ENCODE measurements at places on chromosomes 7 and 10.

DNA sequence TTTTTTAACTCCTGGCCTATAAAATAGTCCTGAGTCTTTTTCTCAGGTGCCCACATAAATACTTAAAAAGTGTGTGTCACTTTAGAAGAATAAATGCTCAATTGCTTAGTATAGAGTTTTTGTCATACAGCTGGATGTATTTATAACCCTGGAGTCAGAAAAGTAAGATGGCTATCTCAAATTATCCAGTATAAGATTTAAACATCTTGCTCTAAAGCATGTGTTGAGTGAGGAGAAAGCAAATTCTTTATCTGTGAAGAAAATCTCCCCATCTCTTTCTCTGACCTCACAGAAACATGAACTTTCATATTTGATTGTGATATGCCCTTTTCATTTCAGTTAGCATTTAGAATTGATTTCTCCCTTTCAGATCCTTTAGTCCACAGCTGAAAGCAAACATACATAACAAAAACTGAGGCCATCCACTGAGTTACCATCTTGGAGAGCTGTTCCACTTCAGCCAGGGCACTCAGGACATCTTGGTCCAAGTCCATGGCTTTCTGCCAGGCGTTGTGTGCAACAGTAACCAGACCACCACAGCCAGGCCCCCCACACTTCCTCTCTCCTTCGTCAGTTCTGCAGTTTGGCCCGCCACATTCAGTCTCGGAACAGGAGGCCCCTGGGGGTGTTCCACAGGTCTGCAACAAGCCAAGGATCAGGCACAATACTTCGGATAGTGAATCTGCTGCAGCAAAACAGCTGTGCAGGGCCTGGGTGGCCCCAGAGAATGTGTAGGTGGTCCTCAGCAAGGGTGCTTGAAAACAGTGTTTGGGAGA lies 40.9 kb downstream of the DLD start:
- no peak for DNase-seq

DNA sequence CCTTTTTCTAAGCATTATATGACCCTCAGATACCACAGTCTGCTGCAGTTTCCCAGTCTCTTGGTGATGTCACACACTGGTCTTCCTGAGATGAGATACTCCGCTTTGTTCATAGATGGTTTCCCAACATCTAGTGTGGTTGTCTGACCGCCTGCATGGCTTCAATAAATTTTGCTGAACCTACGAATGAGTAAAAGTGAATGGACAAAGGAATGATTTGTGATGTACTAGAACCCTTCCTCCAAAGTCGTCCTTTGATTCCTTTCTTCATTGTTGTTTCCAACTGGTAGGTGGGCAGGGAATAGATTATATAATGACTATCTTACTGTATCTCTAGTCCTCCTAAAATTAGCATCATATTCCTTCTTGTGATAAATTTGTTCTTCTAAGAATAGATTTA lies 82.5 kb downstream of the SLC35B4 start:
- no peak for DNase-seq

DNA sequence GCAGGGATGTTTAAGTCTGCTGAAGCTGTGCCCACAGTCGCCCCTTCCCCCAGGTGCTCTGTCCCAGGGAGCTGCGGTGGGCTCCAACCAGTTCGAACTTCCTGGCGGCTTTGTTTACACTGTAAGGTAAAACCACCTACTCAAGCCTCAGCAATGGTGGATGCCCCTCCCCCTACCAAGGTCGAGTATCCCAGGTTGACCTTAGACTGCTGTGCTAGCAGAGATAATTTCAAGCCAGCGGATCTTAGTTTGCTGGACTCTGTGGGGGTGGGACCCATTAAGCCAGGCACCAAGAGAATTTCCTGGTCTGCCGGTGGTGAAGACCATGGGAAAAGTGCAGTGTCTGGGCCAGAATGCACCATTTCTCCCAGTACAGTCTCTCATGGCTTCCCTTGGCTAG lies 56.0 kb downstream of the CCDC7 start:
- DNase-seq: no peak

DNA sequence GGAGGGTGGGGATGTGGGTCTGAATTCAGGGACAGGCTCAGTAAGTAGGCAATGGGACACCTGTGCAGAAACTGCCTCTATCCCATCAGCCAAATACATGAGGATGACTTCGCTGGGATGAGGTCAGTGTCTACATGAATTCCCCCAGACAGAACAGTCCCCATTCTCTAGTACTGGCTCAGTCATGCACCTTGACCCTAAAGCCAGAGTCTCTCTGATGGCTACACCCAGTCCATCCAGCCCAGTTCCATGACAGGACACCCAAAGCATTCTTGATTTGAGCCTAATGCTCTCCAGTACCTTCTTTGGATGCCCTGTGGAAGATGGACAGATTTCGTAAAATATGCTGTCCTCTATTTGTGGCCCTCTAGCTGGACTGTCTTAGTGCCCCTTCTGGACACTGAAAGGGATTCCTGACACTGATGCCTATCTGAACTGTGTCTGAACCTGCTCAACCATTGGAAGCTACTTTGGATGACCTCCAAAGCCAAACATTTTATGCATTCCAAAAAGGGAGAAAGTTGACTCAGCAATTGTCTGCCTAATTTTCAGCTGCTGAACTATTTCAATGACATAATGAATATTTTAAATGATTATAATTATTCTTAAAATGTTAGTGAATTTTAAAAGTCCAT lies 14.6 kb downstream of the SFRP4 start:
- DNase-seq: peak; percentile 78

GRCh38 chr10:87092861-87093631 lies 1.6 kb downstream of the GLUD1 start:
- DNase-seq: no peak

DNA sequence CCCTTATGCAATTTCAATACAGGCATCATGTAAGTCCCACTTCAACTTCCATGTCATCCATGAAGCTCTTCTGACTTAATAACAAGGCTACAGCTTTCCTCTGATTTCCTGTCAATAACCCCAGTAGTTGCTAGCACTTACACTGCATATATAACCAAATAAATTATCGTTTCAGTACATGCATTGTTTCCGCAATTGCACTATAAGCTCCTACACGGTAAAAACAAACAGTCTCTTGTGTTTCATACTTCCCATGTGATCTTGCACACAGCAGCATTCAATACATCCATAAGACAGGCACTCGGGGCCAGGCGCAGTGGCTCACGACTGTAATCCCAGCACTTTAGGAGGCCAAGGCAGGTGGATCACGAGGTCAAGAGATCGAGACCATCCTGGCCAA lies 41.4 kb downstream of the FBXW4 start:
- no peak for DNase-seq

DNA sequence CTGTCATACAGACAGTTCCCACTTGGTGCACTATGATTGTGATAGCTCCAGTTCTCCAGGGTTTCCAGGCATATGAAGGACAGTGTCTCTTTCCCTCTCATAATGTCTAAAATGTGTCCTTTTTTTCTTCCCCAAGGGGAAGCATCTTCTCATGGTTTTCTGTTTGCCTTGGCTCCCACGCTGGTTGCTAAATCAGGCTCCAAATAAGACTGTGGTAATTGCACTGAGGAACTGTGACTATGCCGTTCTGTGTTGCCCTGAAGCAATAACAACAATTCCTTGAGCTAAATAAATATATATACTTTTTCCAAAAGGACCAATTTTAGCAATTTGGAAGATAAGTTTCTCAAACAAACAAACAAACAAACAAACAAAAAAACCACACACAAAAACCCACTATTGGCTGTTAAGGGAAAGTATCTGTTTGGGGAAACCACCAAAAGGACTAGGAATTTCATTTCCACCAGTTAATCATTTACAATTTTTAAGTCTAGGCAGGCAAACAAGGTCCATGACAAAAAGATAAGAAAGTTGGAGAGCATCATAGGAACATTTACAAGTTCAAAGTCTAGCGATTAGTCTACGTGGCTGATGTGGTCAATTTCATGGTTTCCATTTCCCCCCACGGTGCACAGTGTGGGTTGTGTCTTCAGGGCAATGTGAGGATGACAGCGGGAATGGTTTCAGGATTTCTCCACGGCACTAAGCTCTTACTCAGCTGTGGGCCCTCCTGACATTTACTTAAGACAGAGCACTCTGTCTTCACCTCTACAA lies 62.4 kb downstream of the THNSL1 start:
- DNase-seq: no peak

DNA sequence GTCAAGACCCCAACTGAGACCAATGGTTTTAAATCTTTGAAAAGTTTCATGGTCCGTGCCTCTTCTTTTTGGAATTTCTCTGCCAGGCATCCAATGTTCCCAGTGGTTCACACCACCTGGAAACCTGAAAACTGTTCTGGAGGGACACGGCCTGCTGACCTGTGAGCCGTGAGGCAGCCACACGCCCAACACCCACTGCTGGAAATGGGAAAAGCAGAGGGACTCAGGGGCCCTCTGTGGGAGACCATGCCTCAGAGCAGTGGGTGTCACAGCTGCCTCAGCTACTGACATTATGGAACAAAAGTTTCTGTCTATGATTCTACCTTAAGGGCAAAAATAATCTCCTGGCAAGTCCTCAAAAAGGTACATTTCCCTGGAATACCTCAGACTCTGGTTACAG lies 70.4 kb upstream of the VIPR2 start:
- DNase-seq: no peak

DNA sequence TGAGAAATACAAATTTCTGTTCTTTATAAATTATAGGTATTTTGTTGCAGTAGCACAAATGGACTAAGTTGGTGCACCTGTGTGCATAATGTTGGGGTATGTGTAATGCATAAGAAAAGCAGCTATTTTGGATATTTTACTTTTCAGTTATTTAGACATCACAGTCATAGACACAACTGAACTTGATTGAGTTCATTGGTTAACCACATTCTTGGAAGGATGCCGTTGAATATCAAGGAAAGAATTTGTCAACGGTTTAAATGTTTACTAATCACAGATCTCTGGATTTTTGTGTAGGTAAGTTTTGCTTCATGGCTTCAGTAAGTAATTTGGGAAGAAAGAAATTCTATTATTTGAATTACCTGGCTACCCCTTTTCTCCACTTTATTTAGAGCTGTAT lies 4.1 kb downstream of the OTUD1 start:
- DNase-seq: no peak

DNA sequence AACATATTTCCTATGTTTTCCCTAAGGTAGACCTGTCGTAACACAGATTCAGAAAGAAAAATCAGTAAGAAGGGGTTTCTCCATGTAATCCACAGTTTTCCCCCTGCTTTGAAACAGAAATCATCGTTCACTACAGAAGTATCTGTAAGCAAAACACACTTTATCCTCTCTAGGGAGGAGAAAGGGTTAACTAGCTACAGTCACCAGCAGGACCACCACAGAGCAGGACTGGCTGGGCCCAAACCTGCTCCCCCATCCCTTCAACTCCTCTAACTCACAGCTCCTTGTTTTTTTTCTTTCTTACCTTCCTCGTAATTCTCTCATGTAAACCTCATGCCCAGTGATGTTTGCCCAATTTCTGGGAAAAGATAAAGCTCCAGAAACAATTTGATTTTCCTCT lies 167.7 kb downstream of the RAPGEF5 start:
- DNase-seq: no peak

DNA sequence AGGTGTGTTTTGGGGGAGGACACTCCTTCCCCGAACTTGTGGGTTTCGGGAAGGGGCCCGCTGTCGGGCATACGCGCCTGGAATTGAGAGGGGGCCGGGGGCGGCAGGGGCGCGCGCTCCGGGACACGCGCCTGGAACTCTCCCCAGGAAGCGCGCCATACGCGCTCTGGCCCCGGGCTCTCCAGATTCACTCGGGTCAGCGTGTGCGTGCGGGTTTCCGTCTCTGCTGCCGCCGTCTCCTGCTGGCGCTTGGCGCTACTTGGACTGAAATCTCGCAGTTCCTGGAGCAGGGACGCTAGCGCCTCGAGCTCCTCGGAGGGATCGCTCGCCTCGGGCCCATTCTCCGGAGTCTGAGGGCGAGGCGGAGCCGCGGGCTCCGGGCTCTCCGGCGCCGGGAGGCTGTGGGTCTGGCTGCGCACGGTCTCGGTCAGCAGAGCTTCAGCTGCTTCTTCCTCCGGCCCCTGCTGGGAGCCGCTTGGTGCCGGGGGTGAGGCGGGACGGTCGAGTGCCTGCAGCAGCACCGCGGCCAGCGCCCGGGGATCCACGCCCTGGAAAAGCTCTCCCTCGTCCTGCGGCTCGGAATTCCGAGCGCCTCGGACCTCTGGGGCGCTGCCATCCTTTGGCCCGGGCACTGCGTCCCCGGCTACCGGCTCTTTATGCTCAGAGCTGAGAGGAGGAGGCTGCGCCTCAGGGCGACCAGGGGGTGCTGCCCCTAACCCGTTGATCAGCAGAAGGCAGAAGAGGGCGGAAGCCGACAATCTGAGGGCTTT lies 1.1 kb downstream of the VGF start:
- peak; percentile 60 for DNase-seq

GRCh38 chr10:93386631-93387369 lies 95.3 kb downstream of the MYOF start:
- DNase-seq: peak; percentile 45

Measured in fibroblast of skin of back (primary cell).